Metanephros (tissue), 2 donors: ENCODE measurements at places on chromosomes 12 and 14. TPM values are rescaled to one million over a fixed set of nuclear protein-coding genes. Genes with fewer than 3 reads are reported as not detected.

The ZNF26 gene
- 24.6 TPM for total RNA-seq

The ART4 gene
- 2.7 TPM for total RNA-seq

The ADGRD1 gene
- 16.8 TPM for total RNA-seq

The BCL2L14 gene
- total RNA-seq, result 0.23 TPM

The NKX2-1 gene
- not detected for total RNA-seq
